ENCODE measurements at places on chromosomes 6 and 20. TPM values are rescaled to one million over a fixed set of nuclear protein-coding genes. Genes with fewer than 3 reads are reported as not detected.

Gene CGA
- not detected for total RNA-seq

Gene CCN2
- total RNA-seq, result 614 TPM

Gene MOG
- total RNA-seq, result not detected

Gene OR2B6
- total RNA-seq, result not detected

Measured in mammary microvascular endothelial cell (primary cell).